ENCODE measurements at places on chromosomes 5 and 9.

DNA sequence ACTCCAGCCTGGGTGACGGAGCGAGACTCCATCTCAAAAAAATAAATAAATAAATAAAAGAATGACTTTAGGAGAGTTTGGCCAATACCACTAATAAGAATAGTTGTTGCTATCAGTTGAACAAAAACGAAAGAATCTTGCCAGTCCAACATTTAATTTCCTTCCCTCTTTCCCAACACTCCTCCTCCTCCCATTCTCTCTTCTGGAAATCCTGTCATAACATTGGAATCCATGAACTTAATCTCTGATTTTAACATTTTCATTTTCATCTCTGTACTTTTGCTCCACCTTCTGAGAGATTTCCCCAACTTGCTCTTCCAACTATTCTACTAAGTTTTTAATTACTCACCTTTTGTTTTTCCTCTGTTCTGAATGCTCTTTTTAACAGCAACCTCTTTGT is 42.8 kb upstream of the CDK20 start:
- no peaks in the 10 kb centered on the region for H3K27me3 ChIP-seq
- no peak for DNase-seq
- no peak overlapping the region for H3K27ac ChIP-seq
- no peak overlapping the region for H3K4me3 ChIP-seq

DNA sequence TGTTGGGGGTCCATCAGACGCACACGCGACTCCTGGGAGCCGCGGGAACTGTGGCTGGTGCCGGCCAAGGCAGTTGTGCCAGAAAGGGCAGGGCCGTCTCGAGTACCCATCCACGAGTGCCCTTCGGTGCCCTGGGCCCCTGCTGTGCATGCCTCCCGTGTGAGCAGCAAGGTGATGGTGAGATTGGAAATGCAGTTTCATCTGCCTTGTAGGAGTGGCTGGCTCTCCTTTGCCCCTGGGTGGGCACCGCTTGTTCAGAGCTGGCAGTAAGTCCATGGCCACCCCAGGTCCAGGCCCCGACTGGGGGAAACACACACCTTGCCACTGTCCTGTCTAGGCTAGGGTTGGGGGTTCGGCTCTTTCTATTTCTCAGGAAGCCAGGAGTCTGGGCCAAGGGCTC is 5.7 kb downstream of the NKD2 start:
- H3K27me3 ChIP-seq: no peaks in the 10 kb centered on the region
- H3K27ac ChIP-seq: no peak overlapping the region
- H3K4me3 ChIP-seq: no peak overlapping the region
- H3K4me1 ChIP-seq: no peaks in the 10 kb centered on the region

GRCh38 chr9:32218100-32218767 is 166.2 kb upstream of the ACO1 start:
- H3K27me3 ChIP-seq: no peaks in the 10 kb centered on the region
- no peak overlapping the region for H3K4me3 ChIP-seq
- no peaks in the 10 kb centered on the region for H3K4me1 ChIP-seq
- H3K27ac ChIP-seq: no peak overlapping the region

- peaks cover 98% of the 10 kb centered on the region for H3K4me1 ChIP-seq
- no peaks in the 10 kb centered on the region for H3K36me3 ChIP-seq
- H3K27ac ChIP-seq: peak overlapping the region; percentile 99
- peak overlapping the region; percentile 86 for H3K4me3 ChIP-seq
Observed at GRCh38 chr9:90808890-90809685, 7.5 kb downstream of the SYK start.

All from Karpas-422 (cell line).